Stimulated activated CD4-positive, alpha-beta T cell treated with anti-CD3 and anti-CD28 coated beads, Interleukin-2, amount 100 ng/mL, for 24 hours (primary cell): ENCODE measurements at places on chromosomes 2 and 18.

DNA sequence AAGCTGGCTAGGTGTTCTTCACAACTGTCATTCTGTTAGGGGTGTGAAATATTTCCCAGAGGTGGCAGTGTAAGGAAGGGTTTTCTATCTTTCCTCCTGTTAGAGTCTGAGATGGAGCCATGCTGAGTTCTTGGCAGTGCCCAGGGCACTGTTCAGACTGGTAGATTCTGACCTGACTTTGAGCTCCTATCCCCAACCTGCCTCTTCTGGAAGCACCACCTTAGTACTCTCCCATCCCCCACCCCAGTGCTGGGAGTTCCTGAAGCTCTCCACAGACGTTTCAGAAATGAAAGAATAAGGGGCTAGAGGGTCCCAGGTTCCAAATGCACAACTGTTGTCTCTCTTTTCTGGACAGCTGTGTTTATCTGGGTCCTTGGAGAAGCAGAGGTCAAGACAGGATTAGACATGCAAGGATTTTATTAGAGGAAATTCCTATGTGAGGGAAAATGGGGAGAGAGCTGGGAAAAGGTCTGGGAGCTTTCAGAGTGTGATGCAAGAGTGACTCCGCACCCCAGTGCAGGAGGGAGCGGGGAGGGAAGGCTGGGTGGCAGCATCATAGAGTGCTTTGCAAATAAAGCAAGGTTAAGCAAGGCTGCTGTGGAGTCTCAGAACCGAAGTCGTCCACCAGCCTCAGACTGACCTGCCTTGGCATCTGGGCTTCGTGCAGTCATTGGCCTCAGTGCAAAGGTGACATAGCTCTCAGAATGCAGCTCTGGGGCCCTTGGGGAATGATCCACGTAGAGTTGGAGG, 75.5 kb downstream of the SLC4A3 start:
- DNase-seq = no peak

DNA sequence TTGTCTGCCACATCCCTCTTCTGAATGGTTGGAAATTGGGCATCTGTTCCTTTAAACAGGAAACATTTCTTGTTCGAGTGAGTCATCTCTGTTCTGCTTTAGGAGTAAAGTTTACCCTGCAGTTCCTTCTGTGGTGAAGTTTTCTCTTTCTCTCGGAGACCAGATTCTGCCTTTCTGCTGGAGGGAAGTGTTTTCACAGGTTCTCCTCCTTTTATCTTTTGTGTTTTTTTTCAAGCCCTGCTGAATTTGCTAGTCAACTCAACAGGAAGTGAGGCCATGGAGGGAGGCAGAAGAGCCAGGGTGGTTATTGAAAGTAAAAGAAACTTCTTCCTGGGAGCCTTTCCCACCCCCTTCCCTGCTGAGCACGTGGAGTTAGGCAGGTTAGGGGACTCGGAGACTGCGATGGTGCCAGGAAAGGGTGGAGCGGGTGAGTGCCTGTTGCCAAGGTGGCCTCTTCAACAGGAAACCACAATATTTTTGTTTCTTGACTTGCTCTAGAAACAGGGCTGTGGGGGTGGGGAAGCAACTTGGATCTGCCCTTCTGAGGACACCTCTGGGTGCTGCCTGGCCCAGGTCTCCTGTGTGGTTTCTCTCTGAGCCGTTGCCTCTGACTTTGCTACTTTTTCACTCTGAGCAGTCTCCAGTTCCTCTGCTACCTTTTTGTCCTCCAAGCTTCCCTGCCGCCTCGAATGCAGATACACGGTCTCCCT, 2.2 kb upstream of the CASP8 start:
- DNase-seq = peak; percentile 86

DNA sequence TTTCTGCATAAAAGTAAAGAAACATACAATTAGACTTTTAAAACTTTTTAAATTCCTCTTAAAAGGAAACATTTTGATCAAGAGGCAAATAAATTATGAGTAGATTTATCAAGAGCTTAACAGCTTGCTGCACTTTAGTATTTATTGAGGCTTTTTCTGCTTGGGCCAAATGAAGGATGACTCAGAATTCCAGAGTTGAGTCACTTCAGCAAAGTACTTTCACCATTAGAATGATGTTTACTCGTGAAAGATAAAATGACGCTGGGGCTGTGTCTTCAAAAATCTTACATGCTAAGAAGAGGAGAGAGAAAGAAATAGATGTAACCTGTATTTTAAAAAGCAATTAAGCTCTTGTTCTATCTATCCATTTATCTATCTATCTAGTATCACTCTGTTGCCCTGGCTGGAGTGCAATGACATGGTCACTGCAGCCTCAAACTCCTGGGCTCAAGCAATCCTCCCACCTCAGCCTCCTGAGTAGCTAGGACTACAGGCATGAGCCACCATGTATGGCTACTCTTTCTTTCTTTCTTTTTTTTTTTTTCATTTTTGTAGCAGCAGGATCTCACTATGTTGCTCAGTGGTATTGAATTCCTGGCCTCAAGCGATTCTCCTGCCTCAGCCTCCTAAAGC, 75.3 kb upstream of the RIOK3 start:
- no peak for DNase-seq

GRCh38 chr2:69501301-69501700, 64.1 kb upstream of the NFU1 start:
- DNase-seq = no peak

DNA sequence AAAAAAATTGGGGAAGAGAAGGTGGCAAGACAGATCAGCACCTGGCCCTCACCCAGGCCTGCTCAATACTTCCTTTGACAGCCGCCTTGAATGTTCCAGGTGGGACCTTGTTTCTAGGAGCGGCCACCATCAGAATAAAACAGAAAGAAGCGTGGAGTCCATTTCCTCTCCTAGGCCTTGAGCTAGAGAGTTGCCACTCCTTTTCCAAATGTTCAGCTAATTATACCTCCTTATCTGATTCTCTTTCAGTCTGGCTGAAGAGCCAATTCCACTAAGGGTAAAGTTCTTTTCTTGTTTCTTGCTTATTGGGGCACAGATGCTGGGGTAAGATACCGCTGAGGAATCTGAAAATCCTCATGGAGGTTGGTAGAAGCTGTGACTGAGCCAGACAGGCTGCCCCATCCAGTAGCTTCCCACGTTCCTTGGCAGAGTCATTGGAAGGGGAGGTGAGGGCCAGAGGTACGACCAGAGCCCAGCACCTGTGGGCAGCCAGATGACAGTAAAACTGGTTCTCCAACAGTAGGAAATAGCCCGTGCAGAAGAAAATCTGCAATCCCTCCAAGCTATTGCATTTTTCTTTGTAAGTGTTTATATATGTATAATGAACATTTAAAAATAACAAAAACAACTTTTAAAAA, 51.5 kb downstream of the PLB1 start:
- no peak for DNase-seq

- DNase-seq = no peak
Observed at GRCh38 chr2:200406379-200406778, 99.9 kb downstream of the SPATS2L start.

- DNase-seq = no peak
Observed at GRCh38 chr2:39772086-39772811, 6.8 kb downstream of the THUMPD2 start.

- no peak for DNase-seq
Observed at GRCh38 chr2:197278799-197279763, 31.5 kb downstream of the ANKRD44 start.

GRCh38 chr2:15614545-15615300, 23.1 kb downstream of the DDX1 start:
- no peak for DNase-seq

- DNase-seq = no peak
Observed at GRCh38 chr2:209368914-209369313, 54.9 kb upstream of the MAP2 start.

DNA sequence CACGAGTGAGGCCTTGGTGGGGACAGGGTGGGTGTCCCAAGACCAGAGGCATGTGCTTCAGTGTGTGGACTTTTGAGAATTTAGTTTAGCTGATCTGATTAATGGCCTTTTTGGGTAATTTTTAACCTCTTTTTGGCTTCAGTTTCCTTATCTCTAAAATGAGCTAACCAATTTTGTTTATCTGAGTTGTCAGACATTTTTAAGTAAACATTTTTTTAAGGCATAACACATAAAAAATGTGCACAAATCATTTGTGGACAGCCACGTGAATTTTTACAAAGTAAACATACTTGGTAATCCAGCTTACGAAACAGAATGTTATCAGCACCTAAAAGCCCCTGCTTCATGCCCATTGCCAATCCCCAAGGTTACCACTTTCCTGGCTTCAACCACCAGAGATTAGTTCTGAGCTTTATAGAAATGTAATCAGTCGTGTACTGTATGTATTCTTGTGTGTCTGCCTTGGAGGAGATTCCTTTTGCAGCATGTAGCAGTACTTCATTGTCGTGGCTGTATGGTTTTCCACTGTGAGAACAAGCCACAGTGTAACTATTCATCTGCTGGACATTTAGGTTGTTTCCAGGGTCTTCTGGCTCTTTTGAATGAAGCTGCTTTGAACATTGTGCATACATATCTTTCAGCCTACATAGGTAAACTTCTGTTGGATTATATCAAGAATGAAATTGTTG, 8.4 kb upstream of the INO80C start:
- no peak for DNase-seq

- DNase-seq = no peak
Observed at GRCh38 chr2:198213253-198213652, 408.9 kb downstream of the PLCL1 start.

DNA sequence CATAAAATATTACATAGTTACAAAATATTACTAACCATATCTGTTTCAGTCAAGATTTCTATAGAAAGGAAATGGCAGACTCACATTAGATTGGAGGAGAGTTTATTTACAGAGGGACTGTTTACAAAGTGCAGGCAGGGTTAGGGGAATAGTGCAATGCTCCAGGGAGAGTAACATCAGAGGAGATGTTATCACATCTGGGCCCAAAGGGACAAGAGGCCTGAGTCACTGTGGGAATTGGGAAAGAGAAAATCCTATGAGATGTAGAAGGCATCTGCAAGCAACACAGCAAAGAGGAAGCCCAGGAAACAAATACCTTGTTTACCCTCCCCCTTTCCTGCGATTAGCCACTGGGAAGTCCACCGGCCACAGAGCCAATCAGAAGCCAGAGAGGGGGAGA, 227.3 kb upstream of the TANK start:
- DNase-seq = no peak

- no peak for DNase-seq
Observed at GRCh38 chr2:9686061-9686460, 55.3 kb upstream of the YWHAQ start.

DNA sequence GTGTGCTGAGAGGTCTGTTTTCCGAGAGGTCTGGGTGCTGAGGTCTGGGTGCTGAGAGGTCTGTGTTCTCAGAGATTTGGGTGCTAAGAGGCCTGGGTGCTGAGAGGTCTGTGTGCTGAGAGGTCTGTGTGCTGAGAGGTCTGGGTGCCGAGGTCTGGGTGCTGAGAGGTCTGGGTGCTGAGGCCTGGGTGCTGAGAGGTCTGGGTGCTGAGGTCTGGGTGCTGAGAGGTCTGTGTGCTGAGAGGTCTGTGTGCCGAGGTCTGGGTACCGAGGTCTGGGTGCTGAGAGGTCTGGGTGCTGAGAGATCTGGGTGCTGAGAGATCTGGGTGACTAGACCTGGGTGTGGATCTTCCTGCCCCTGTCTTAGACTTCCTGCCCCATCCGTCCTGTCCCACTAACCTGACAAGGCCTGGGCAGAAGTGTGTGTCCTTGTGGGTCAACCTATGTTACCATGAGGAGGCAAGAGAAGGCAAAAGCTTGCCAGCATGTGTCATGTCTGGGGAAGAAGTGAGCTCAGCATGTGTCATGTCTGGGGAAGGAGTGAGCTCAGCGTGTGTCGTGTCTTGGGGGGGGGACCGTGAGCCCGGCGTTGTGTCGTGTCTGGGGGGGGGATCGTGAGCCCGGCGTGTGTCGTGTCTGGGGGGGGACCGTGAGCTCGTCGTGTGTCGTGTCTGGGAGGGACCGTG, 69.3 kb downstream of the KCNG2 start:
- DNase-seq = no peak

- no peak for DNase-seq
Observed at GRCh38 chr2:66239655-66240054, 195.3 kb upstream of the MEIS1 start.

- no peak for DNase-seq
Observed at GRCh38 chr2:128196471-128196931, 105.5 kb downstream of the UGGT1 start.

GRCh38 chr2:70921031-70921430, 14.7 kb upstream of the ATP6V1B1 start:
- no peak for DNase-seq

GRCh38 chr2:197426723-197427603, 7.9 kb downstream of the SF3B1 start:
- DNase-seq = no peak
